ENCODE measurements at places on chromosomes 5 and 9.

GRCh38 chr5:77312413-77312812 lies 101.9 kb downstream of the PDE8B start:
- peaks cover 2% of the 10 kb centered on the region for H3K27me3 ChIP-seq
- H3K4me1 ChIP-seq, result no peaks in the 10 kb centered on the region
- H3K36me3 ChIP-seq, result no peaks in the 10 kb centered on the region
- no peak overlapping the region for H3K4me3 ChIP-seq
- DNase-seq, result no peak
- no peak overlapping the region for H3K27ac ChIP-seq

DNA sequence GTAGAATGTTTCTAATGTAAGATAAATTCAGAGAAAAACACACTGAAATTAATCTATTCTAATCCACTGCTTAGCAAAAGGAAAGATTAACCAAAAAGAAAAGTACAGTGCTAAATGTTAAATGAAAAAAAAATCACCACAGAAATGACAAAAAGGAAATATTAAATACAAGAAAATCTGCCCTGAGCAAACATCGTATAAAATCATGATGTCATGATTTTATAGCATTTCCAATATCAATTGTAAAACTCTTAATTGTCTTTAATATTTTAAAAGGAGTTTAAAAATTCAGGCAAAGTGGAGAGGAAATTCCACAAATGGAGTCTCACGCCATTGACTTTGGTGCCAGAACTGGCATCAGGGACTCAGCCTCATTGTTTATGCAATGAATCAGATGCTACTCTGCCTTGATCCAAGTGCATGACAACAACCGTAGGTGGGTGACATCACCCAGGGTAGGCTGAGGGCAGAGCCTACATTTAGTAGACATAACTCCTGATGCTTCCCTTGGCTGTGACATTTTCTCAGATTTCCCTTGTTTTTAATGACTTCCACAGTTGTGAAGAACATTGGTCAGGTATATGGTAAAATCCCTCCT lies 696.8 kb downstream of the SEMA5A start:
- H3K4me3 ChIP-seq, result no peak overlapping the region
- DNase-seq, result no peak
- H3K36me3 ChIP-seq, result no peaks in the 10 kb centered on the region
- no peak overlapping the region for H3K27ac ChIP-seq
- H3K4me1 ChIP-seq, result no peaks in the 10 kb centered on the region
- H3K27me3 ChIP-seq, result no peaks in the 10 kb centered on the region

DNA sequence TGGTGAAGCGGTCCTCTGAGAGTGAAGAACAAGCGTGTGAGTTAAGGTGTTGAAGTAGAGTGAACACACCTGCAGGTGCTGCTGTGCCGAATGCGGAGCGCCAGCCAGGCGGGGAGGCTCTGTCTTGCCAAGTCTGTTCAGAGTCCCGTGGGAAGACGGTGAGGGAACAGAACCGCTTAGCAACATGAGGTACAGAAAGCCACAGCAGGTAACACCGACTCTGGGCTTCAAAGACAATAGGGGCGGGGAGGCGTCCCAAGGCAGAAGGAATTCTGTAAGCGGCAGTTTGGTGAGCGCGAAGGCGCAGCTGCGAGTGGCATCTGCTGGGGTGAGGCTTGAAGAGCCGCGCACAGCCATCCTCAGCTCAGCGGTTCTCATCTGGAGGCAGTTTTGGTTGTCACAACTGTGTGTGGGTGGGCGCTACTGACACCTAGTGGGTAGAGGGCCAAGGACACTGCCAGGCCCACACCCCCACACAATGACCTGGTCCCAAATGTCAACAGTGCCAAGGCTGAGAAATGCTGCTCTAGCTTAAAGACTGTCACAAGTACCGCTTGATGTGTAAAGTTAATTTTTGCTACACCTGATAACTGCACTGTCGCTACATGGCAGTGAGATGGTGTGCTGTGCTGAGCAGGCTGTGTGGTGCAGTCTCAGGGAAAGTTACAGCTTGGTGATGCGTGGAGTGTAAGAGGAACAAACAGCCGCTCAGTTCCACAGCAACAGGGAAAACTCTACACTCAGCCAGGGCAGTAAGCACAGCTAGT lies 67.4 kb upstream of the TBC1D9B start:
- H3K36me3 ChIP-seq, result peaks cover 41% of the 10 kb centered on the region
- H3K4me3 ChIP-seq, result no peak overlapping the region
- peak; percentile 16 for DNase-seq
- H3K4me1 ChIP-seq, result peaks cover 24% of the 10 kb centered on the region
- no peak overlapping the region for H3K27ac ChIP-seq

- no peaks in the 10 kb centered on the region for H3K36me3 ChIP-seq
- H3K4me3 ChIP-seq, result peak within 1 kb of the TSS; percentile 30
- peak; percentile 13 for DNase-seq
- no peak within 1 kb of the TSS for H3K27ac ChIP-seq
- H3K4me1 ChIP-seq, result peaks cover 2% of the 10 kb centered on the region
These were observed at the start of gene FAM163B for GRCh38 chr9:133609311-133610098. Gene FAM163B (minus strand): TSS chr9:133609389. CDS start chr9:133580223, 29,166 bp downstream.

DNA sequence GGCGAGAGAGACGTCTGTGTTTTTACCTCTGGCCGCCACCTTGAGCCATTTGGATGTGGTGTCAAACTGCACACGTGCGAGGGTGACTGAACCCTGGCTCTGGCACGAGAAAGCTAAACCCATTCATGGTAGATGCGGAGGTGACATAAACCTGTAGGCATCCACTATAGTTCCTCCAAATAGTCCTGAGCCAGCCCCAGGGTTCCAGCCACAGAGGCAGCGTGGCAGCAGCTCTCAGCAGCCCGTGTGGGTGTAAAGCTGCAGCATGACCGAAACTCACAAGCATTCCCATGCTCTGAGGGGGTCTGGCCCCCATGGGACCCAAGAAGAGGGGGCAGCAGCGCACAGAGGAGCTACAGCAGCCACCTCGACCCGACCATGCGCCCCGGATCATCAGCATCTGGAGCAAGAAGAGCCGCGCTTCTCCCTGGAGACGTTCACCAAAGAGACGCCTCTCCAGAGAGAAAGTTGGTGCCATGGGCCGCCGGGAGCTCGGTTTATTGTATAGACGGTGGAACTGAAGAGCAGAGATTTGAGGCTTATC lies 303.8 kb upstream of the IRX4 start:
- H3K4me3 ChIP-seq, result no peak overlapping the region
- no peaks in the 10 kb centered on the region for H3K4me1 ChIP-seq
- no peak for DNase-seq

DNA sequence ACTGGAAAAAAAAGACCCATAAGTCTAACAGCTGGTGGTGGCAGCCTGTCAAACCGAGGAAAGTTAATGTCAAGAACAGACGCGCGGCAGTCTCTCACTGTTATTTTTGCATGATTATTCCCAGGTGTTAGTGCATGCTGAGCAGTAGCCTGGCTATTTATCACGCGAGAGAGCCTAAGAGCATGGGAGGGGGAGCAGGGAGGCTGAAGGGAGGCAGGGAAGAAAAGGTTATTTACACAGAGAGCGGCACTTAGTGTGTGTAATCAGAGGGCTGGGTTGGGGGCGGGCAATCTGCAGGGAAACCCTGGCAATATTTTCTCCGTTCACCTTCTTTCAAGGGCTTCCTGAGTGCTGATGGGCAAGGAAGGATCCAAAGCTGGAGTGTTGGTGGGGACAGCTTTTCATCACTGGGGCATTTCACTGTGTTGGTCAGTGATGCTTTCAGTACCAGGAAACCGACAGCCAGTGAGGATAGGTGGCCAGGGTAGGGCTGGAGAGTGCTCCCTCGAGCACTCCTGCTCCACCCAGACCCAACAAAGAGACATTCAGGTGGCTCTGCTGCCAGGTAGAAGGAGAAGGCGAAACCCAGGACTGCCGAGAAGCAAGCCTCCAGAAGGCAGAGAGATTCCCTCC lies 39.6 kb downstream of the ZNF608 start:
- peaks cover 2% of the 10 kb centered on the region for H3K27me3 ChIP-seq
- H3K27ac ChIP-seq, result no peak overlapping the region
- no peaks in the 10 kb centered on the region for H3K36me3 ChIP-seq
- no peak for DNase-seq
- H3K4me1 ChIP-seq, result no peaks in the 10 kb centered on the region
- H3K4me3 ChIP-seq, result no peak overlapping the region

- DNase-seq, result no peak
- H3K27me3 ChIP-seq, result peaks cover 24% of the 10 kb centered on the region
- no peak overlapping the region for H3K27ac ChIP-seq
These were observed 1.7 kb upstream of the PTGER4 start for GRCh38 chr5:40678026-40678425.

DNA sequence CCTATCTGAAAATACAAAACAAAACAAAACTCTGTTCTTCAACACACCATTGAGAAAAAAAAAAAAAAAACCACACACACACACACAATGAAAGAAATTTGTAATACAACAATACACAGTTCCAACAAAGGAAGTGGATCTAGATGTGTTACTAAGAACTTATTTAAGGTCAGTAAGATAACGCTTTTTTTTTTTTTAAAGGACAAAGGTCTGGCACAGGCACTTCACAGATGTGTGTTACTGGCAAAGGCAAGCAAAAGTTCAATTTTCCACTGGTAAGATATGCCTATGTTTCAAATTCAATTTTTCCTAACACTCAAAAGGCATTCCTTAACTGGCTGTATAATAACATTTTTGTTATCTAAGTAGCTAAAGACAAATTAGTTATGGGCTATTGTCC lies 3.6 kb downstream of the RFK start:
- H3K27me3 ChIP-seq, result peaks cover 10% of the 10 kb centered on the region
- H3K36me3 ChIP-seq, result peaks cover 16% of the 10 kb centered on the region
- H3K4me1 ChIP-seq, result peaks cover 34% of the 10 kb centered on the region
- no peak for DNase-seq

DNA sequence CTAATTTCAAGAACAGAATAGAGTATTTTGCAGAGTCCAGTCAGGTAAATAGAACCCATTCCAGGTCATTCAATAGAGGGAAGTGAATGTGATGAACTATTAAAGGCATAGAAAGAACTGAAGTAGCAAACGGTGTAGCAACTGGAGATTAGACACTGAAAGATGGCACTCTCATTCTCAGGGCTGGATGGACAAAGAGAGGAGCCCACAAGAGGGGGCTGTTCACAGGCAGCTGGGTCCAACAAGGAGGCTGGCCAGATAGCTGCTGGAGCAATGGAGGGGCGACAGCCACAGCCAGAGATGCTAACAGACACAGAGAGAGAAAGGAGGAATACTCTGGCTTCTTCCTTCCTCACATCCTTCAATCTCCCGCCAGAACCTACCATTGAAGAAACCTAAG lies 93.1 kb upstream of the SMARCA2 start:
- peaks cover 11% of the 10 kb centered on the region for H3K27me3 ChIP-seq
- H3K36me3 ChIP-seq, result peaks cover 3% of the 10 kb centered on the region
- no peak overlapping the region for H3K4me3 ChIP-seq
- H3K27ac ChIP-seq, result no peak overlapping the region
- H3K4me1 ChIP-seq, result no peaks in the 10 kb centered on the region

- H3K36me3 ChIP-seq, result peaks cover 36% of the 10 kb centered on the region
- H3K27me3 ChIP-seq, result no peaks in the 10 kb centered on the region
- H3K4me1 ChIP-seq, result no peaks in the 10 kb centered on the region
- DNase-seq, result no peak
- H3K4me3 ChIP-seq, result no peak overlapping the region
These were observed 52.2 kb downstream of the DROSHA start for GRCh38 chr5:31479706-31480105.

DNA sequence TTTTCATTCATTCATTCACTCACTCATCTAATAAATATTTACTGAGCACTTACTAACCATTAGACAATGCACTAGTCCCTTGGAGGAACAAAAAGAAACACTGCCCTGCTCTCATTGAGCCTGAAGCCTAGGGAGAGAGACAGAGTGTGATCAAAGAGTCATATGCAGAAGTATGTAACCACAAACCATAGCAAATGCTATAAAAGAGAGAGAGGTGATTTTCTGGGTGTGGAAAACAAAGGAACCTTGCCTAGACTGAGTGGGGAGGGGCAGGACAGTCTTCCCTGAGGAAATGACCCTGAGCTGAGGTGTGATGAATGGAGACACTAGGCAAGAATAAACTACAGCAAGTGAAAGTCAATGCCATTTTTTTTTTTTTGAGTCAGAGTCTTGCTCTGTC lies 10.8 kb upstream of the ADRA1B start:
- H3K4me1 ChIP-seq, result no peaks in the 10 kb centered on the region
- peaks cover 4% of the 10 kb centered on the region for H3K27me3 ChIP-seq
- DNase-seq, result no peak
- no peak overlapping the region for H3K4me3 ChIP-seq
- H3K27ac ChIP-seq, result no peak overlapping the region

DNA sequence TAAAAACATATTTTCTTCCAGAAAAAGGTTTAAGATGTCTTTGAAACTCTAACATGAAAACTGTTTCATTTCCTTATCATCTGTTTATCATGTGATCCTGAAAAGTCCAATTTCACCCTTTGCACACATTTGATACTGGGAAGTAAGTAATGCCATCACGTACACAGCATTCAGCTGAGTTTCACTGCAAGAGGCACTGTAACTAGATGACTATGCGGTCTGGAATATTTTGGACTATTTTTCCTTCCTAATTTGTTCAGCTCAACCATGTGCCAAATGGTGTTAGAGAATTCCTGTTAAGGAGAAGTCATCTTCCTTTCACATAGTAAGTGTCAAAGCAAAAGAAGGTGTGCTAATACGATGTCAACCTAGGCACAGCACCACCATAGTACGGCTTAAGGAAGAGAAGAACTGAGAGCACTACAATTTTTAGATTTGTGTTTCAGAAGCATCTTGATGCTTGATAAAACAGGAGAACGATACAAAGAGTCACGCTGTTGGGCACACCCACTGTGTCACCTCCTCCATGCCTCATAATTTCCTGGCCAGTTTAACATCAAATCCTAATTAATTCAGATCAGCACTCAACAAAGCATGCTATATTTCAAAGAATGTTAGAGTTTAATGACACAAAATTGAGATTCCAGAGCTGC lies 77.5 kb downstream of the GNAQ start:
- peaks cover 55% of the 10 kb centered on the region for H3K4me1 ChIP-seq
- peak overlapping the region; percentile 24 for H3K27ac ChIP-seq

DNA sequence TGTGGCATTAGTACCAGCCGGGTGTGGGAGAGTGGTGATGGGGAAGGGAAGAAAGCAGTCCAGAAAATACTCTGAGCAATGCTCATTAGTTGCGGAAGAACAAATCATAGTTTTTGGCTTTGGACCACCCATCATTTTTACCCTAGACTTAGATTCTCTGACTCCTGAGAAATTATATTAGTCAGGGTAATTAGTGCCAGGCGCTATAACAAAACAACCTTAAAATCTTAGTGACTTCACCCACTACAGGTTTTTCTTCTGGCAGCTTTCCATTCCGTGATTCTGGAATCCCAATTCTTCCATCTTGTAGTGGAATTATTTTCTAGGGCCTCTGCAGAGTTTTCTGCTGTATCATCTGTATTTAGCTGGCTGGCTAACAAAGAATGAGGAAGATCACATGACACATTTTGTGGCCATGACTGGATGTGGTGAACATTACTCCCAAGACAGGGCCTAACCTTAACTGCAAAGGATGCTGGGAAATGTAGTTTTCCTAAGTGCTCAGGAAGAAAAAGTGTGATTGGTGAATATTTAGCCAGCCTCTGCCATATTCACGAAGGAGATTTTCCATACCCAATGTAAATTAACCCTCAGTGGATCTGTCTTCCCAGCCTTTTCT lies 373.0 kb upstream of the MEF2C start:
- H3K36me3 ChIP-seq, result no peaks in the 10 kb centered on the region
- no peak overlapping the region for H3K4me3 ChIP-seq
- H3K27me3 ChIP-seq, result no peaks in the 10 kb centered on the region
- H3K4me1 ChIP-seq, result no peaks in the 10 kb centered on the region
- no peak overlapping the region for H3K27ac ChIP-seq
